ENCODE measurements at places on chromosomes 6 and 20.

- DNase-seq: no peak
Observed at GRCh38 chr6:127902933-127903332, 2.1 kb upstream of the THEMIS start.

DNA sequence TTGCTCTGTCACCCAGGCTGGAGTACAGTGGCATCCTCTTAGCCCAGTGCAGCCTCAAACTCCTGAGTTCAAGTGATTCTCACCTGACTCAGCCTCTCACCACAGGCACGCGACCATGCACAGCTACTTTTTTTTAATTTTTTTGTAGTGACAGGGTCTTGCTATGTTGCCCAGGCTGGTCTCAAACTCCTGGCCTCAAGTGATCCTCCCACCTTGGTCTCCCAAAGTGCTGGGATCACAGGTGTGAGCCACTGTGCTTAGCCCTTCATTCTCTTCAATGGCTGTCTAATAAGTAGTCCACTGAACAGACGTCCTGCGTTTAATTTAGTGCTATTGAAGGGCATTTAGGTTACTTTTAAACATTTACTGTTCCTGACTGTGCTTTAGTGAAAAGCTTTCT, 27.3 kb downstream of the KDM1B start:
- no peak for DNase-seq

- peak; percentile 84 for DNase-seq
Observed at GRCh38 chr6:155985660-155986138, 530.1 kb upstream of the NOX3 start.

DNA sequence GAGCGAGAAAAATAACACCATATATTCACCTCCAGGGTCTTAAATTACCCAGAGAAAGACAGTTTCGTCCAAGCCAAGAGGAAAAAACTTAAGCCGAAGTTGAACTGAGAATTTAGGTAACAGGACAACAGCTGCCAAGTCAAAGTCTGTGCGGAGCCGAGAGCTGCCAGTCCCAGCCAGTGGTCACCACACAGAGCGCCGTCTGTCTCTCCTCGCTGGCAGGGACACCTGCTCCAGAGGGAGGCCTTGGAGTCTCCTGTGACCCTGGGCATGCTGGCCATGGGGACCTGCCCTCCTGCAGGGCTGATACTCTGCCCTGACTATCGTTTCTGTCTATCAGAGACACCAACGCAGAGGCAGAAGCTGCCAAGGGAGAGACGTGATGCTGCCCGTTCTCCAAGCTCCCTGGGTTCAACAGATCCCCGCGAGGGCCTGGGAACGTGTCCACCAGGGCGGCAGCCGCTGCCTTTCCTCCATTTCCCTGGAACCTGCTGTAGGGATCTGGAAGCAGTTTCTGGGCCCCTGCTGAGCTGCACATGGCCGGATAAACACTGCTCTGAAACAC, 341.3 kb downstream of the SMOC2 start:
- peak; percentile 25 for DNase-seq

GRCh38 chr20:2118783-2119182, 17.2 kb downstream of the STK35 start:
- DNase-seq: no peak

DNA sequence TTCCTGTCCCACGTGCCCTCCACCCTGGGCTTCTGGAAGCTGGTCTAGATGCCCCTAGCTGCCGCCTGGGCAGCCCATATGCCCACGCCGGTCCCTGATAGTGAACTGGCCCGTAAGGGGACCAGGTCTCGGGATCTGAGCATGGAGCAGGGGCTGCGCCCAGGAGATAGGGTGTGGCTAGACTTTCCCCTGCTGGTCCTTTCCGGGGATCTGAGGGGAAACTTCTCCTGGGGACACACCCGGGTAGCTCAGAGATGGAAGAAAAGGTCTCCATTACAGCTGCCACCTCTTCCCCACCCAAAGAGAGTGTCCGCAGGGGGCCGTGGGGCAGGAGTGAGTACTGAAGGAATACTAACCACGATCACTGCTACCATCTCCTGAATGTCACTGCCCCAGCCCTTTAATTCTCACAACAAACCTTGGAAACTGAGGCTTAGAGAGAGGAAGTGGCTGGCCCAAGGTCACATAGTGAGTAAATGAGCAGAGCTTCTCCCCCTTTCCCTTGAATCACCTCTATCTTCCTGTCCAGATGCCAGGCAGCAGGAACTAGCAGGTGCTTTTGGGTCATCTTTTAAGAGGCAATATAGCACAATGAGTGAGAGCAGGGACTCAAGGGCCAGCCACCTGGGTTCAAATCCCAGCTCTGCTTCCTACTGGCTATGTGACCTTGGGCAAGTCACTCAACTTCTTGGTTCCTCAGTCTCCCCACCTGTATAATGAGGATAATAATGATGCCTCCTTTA, 11.8 kb upstream of the CCN5 start:
- no peak for DNase-seq

DNA sequence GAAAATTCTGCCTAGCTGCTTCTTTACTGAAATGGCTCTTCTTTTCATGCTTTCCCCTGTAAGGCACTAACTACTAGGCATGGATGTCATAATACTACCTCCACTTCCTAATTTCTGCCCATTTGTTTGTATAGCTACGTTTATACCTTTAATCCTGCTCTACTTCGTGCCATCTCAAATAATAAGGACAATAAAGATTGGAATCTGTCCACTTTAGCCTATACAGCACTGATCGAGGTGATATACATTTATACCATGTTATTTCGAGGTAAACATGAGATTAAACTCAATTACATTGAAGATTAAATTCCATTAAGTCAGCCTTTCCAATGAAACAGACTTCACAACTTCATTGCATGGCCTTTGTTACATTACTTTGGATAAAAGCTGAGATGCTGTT, 390.6 kb upstream of the MARCKS start:
- DNase-seq: no peak

DNA sequence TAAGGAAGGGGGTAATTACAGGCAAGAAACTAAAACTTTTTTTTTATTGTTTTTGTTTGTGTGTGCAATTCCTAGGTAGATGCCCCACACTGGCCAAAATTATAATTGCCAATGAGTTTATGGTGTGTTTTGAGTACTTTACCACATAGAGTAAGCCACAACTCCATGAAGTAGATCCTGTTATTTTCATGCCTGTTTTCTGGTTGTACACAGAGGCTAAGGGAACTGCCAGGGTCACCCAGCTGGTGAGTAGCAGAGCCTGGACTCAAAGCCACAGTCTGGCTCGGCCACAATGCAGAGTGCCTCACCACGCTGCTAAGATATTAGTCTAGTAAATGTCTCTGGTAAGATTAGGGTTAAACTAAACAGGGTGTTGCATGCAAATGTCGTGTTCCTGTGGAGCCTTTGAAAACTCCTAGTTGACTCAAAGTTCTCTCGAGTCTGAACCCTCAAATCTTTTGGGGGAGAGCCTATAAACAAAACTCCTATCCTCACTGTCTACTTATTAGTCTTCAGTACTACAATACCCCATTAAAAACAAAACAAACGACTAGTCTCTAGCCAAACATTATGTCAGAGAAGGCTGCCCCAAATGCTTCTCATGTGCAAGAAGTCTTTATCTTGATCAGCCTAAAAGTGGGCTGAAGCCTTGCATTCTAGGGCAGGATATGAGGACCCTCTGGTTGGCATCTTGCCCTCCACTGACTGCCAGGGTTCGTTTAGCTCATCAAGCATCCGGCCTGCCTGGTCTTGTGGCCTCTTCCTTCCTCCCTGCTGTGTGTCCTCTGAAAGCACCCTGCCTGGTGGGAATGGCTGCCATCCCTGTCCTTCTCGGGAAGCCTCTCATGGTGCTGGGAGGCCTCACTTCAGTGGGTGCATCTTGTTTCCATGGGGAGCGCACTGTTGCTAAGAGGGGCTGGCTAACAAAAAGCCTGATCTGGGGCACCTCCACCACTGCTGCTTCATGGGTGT, 4.2 kb downstream of the DUSP22 start:
- no peak for DNase-seq

DNA sequence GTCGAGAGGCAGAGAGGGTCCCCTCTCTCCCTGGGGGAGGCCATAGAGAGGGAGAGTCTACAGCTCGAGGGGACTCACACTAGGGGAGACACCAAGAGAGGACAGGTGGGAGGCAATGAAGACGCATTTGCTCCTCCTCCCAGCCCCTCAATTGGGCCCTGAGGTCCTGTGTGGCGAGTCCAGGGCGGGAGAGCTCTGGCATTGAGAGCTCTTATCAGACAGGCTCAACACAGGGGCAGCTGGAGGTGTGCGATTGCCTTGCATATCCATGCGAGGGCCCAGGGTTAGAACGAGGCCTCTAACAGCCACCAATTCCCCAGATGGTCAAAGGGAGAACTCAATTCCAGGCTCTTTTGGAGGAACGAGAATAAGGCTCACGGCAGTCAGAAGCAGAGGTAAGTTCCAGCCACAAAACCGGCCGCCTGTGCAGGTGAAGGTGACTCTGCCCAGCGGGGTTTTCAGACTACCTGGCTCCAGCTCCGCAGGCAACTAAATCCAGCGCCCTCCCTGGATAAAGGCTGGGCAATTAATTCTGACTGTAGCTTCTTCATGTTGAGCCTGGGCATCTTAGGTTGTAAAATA, 94.0 kb upstream of the MPC1 start:
- no peak for DNase-seq

GRCh38 chr6:408599-409102, 17.1 kb downstream of the IRF4 start:
- DNase-seq: no peak

- DNase-seq: no peak
Observed at GRCh38 chr6:116695401-116695800, 14.4 kb downstream of the KPNA5 start.

DNA sequence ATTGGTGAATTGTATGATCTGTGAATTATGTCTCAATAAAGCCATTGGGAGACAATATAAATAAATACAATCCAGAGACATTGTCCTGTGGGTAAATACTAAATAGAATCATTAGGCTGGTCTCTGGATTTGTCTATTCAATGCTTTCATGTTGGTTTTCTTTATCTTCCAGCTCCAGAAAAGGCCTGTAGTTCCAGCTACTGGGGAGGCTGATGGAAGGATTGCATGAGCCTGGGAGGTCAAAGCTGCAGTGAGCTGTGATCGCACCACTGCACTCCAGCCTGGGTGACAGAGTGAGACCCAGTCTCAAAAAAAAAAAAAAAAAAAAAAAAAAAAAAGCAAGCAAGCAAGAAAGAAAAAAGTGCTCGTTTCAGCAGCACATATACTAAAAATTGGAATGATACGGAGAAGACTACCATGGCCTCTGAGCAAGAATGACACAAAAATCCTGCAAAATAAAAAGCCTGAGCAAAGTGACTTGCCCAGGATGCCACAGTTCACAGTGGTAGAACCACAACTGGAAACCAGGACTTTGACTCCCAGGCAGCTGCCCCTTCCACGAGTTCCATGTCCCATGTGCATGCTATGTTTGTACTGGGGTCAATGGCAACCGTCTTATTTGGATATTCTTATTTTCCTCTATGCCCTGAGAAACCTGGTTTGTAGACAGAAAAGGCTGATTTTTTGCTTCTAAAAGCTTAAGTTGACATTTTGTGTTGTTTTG, 33.6 kb upstream of the GMPR start:
- no peak for DNase-seq

GRCh38 chr6:69871107-69871506, 4.8 kb downstream of the COL19A1 start:
- DNase-seq: no peak

- no peak for DNase-seq
Observed at GRCh38 chr6:20098267-20098876, 113.9 kb downstream of the MBOAT1 start.

- DNase-seq: no peak
Observed at GRCh38 chr6:159908535-159908934, 17.7 kb downstream of the MAS1 start.

- DNase-seq: no peak
Observed at GRCh38 chr6:111242452-111242851, 155.1 kb downstream of the SLC16A10 start.

- DNase-seq: no peak
Observed at GRCh38 chr6:63714091-63714490, 78.5 kb downstream of the PHF3 start.

DNA sequence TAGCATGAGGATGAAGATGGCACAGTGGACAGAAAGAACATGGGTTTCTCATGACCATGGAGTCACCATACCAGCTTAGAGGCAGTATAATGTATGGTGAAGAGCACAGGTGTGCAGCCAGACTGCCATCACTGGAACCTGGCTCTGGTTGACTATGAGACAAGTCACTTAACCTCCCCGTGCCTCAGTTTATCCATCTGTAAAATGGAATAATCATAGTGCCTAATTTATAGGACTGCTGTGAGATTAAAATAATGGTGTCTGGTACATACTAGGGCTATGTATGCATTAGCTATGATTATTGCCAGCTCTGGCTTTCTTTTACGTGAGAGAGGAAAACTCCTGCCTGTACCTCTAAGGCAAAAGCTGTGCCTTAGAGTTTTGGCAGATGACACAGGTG, 19.4 kb downstream of the SLC35B3 start:
- no peak for DNase-seq

DNA sequence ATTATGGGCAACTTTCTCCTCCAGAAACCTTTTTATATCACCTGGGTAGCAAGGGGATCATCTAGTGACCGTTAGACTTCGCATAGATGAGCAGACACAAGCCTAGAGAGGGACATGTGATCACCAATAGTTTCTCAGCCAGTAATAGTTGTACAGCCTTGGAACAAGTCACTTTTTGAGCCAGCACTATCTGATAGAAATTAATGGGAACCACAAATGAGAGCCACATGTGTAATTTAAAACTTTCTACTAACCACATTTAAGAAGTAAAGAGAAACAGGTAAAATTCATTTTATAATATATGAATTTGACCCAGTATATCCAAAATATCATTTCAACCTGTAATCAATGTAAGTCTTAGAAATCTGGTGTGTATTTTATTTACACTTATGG, 592 bp upstream of the CTNNBL1 start:
- DNase-seq: no peak

- DNase-seq: no peak
Observed at GRCh38 chr20:50478162-50478990, 31.8 kb upstream of the PTPN1 start.

GRCh38 chr6:118783931-118784550, 109.9 kb upstream of the ASF1A start:
- DNase-seq: no peak

DNA sequence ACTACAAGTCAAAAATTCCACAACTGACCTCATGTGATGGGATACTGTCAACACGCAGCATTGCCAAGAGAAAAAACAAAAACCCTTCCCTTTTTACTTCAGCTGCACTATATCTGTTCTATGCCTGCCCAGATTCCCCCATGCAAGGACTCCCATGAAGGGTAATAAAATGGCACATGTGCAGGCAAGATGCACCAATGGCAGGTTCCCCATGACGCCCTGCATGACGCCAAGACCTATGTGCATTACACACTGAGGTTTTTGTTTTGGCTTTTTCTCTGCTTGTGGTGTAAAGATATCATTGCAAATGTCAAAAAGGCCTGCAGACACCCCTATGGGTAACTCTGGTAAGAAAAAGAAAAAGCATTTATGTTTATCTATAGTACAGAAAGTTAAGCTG, 403.4 kb downstream of the HDGFL1 start:
- DNase-seq: no peak
